CD8-positive, alpha-beta memory T cell (primary cell): ENCODE measurements at places on chromosomes 16 and 17. TPM values are rescaled to one million over a fixed set of nuclear protein-coding genes. Genes with fewer than 3 reads are reported as not detected.

The PDIA2 gene
- not detected for total RNA-seq

- no peak for DNase-seq
Measured at GRCh38 chr17:28881533-28882056, 15.9 kb downstream of the FLOT2 start.

DNA sequence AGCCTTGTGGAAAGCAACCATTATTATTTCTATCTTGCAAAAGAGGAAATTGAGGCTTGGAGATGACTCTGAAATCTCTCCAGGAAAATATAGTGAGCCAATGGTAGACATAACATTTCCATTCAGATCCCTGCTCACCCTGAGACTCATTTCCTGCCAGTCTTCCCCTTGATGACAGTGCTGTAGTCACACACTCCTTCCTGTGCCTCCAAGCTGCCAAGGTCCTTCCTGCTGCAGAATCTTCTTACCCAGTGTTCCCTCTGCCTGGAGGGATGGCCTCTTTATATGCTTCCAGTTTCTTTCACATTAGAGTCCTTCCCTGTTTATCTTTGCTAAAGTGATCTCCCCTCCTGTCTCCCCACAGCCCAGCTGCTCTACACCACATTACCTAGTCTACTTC is 648.1 kb downstream of the TOX3 start:
- DNase-seq: no peak

- no peak for DNase-seq
Measured at GRCh38 chr16:27369806-27370205, 32.2 kb upstream of the IL21R start.

- no peak for DNase-seq
Measured at GRCh38 chr17:535198-535597, 179.4 kb downstream of the VPS53 start.

- no peak for DNase-seq
Measured at GRCh38 chr16:21264571-21265036, 13.5 kb downstream of the CRYM start.
